NCI-H1930 (cell line): ENCODE measurements at places on chromosomes 11 and 22.

DNA sequence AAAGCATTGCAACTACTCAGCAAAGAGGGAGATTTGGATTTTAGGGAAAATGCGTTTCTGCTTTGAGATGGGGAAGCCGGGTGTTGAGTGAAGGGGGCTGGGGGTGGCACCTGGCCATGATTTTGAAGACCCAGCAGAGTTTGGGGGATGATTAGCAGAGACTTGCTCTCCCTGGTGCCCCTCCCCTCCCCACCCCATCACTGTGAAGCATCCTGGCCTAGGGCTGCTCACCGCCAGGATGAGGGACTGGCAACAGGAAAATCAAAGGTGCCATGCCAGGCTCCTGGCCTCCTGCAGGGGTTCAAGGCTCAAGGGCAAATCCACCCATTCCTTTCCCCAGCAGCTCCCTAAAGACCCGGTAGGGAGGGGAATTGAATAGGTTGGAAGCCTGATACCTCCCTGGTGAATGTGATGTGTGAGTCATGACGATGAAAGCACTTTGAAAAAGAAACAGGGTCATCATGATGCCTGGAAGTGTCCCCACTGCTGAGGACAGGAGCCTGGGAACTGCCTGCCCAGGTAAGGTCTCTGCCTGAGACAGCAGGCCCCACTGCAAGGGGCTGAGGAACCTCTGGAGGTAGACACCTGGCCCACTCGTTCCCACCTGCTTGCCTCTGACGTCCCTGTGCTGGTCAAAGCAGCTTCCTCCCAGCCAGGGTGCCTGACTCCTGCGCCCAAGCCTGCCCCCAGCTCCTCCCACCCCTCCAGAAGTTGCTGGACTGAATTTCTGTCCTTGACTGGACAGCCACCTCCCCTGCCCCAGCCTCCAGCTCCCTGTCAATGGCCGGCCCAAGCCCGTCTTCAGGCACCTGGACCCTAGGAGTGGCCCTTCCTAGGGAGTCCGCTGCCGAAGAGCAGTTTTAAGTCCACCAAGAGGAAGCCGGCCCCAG is 1.7 kb downstream of the CHST1 start:
- DNase-seq = no peak

GRCh38 chr11:85948884-85949283 is 93.7 kb downstream of the CCDC83 start:
- no peak for DNase-seq

- no peak for DNase-seq
Observed at GRCh38 chr11:102111787-102112508, 1.7 kb downstream of the YAP1 start.

DNA sequence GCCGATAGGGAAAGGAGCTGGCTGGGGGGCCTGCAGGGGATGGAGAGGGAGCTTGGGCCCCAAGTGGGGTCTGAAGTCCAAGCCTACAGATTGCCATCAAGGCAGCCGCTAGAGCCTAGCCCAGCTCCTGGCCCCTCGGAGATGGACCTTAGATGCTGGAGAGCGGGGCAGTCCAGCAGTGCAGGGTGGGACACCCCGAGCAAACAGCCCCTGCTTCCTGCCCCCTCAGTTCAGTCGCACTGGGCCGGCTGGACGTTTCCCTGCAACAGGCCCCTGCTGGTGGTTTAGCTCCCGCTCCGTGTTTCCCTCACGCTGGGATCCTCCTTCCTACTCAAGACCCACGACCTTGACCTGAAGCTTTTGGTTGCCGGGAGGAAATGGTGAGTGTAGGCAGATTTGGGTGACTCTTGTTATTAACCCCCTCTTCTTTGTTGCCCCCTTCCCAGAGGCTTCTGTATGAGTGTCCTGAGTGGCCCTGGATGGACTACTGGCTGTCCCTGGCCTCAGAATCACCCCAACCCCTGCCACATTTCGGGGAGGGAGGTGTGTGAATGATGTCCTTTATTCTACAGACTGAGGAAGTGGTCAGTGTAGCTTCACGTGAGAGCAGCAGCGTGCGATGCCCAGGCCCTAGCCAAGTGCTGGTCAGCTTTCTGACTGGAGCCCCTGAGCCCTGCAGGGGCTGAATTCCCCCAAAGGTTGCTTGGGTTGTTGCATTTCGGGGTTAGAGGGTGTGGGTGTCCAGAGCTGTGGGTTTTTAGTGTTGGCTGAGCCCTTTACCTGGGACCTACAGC is 2.7 kb downstream of the ST3GAL4 start:
- no peak for DNase-seq

DNA sequence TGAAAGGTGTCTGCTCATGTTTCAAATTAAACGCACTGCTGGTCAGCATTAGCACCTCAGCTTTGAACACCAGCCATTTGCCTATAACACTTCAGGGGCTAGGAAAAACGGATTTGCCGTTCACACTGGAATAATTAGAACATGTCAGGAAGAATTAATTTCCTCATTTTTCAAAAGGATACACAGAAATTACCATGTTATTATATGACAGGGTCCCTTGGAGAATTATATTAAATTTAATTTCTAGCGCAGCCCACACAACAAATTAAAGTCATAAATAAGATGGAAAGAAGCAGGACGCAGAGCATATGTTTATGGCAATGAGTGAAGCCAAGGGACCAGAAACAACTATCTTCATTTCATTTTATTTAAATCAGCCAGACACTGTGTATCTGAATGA is 83.8 kb upstream of the SOX6 start:
- DNase-seq = no peak

GRCh38 chr11:111426617-111427016 is 47.5 kb upstream of the POU2AF1 start:
- DNase-seq = no peak

- DNase-seq = no peak
Observed at GRCh38 chr11:119493712-119494111, 70.7 kb upstream of the THY1 start.

DNA sequence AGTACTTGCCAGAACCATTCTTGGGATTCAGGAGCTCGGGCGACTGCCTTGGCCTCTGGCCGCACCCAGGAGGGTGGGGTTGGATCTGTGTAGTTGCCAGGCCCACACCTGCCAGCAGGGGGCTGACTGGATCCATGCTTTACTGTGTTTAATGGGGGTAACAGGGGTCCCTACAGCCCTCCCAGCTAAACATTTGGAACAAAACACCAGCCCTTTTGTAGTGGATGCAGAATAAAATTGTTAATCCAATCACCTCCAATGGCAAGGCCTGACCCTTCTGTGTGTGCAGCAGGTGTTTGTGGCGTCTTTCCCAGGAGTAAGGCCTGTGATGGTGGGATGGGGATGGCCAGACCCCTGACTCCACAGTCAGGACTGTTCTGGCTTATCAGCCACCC is 22.5 kb downstream of the SUN2 start:
- no peak for DNase-seq

- no peak for DNase-seq
Observed at GRCh38 chr11:662689-663274, 25.7 kb downstream of the DRD4 start.

DNA sequence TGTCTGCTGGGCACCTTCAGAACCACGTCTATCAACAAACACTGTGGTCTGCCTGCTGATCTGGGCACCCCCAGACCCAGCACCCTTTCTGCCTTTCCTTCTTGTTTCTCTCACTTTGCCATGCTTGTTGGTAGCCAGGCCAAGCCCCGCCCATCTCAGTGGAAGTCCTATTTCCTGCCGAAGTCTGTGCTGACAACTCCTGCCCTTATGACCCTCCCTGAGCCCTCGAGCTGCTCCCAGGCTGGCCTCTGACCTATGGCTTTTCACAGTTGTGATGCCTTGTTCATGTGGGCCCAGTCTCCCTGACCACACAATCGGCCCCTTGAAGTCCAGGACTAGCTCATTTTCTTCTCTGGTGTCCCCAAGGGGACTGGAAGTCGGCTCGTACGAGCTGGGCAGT is 132.1 kb downstream of the DSCAML1 start:
- no peak for DNase-seq

- no peak for DNase-seq
Observed at GRCh38 chr11:10502065-10502680, 38.8 kb downstream of the RNF141 start.

- DNase-seq = no peak
Observed at GRCh38 chr11:60924906-60925853, 920 bp downstream of the TMEM132A start.

DNA sequence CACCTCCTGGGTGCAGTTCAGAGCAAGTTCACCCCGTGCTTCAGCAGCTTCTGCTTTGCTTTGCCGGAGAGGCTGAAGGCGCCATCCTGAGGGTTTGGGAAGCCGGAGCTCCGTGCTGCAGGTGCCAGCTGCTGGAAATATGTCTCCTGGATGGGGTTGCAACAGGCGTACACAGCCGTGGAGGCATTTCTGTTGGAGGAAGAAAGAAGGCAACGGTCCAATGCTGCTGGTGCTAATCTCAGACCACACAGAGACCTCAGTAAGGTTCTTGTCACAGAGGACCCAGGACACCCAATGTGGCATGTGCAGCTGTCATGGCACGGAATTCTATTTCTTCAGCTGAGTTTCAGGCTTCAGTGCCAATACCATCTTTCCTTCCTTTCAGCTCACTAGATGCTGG is 24.2 kb downstream of the ASPHD2 start:
- DNase-seq = no peak

- DNase-seq = no peak
Observed at GRCh38 chr11:11620921-11621572, 758 bp downstream of the GALNT18 start.

GRCh38 chr11:93193731-93194130 is 4.1 kb downstream of the SLC36A4 start:
- no peak for DNase-seq

GRCh38 chr11:60657888-60658287 is 41.5 kb upstream of the MS4A8 start:
- DNase-seq = peak; percentile 70

- no peak for DNase-seq
Observed at GRCh38 chr11:1522081-1522424, 35.5 kb upstream of the MOB2 start.

DNA sequence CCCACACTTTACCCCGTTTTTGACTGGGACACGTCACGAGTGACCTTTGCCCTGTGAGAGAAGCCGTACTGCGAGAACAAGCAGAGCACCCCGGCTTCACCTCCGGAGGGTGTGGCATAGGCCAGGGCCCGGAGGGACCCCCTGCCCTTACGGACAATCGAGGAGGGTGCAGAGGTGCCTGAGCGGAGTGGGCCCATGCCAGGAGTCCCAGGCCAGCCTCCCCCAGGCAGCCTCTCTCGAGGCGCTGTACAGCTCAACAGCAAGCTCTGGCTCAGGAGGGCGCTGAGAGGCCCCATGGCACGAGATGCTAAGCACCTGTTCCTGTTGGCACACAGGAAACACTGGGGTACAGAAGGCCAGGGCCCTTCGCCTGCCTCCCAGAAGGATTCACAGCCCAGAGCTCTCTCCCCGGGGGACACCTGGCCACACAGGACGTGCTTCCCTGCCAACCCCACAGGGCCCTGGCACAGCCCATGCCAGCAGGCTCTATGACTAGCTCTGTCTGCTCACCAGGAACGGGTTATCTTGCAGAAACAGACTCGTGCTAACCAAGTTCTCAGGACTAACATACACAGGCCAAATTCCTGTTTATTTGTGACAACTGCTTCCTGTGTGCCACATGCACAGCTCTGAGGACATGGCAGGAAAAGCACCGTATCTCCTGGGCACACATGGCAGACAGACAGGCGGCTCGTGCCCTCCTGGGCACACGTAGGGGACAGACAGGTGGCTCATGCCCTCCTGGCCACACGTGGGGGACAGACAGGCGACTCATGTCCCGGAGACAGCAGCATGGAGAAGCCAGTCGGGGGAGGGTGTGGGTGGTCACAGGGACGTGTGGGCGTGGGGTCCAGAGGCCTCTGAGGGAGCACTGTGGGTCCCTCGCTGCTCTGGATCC is 11.6 kb downstream of the TOLLIP start:
- DNase-seq = no peak

DNA sequence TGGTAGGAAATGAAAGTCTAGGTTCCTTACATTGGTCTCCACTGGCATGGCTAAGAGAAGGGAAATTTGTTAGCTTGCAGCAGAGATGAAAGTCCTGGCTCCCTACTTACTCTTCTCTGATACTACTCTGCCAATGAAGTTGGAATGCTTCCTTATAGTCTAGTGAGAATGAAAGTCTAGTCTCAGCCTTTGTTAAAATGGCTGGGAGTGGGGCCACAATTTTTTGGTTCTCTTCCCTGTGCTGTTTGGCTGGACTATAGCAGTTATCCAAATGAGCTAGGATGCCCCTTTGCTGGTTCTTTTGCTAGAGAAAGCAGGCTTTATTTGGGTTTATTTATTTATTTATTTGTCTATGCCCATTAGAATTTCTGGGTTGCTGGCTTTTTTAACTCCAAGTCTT is 414.3 kb downstream of the AASDHPPT start:
- DNase-seq = no peak

- DNase-seq = no peak
Observed at GRCh38 chr22:50190941-50191741, 5.4 kb downstream of the TRABD start.

GRCh38 chr11:3617990-3618389 is 23.8 kb downstream of the ART5 start:
- DNase-seq = no peak
